Fibroblast of the aortic adventitia (primary cell): ENCODE measurements at places on chromosomes 2 and 18. TPM values are rescaled to one million over a fixed set of nuclear protein-coding genes. Genes with fewer than 3 reads are reported as not detected.

Gene HRH4
- total RNA-seq: under 0.01 TPM in 1 of 2 replicates, not detected in the other

Gene SCLY
- 2.6 and 13.0 TPM in 2 replicates for total RNA-seq

Gene PLEK
- total RNA-seq: under 0.01 TPM in 1 of 2 replicates, not detected in the other

Gene INHBB
- total RNA-seq: not detected in 2 replicates

Gene ALLC
- not detected in 2 replicates for total RNA-seq

Gene FEV
- total RNA-seq: not detected in 2 replicates

Gene FBXO48
- total RNA-seq: under 0.01 and 0.99 TPM in 2 replicates

Gene AMER3
- total RNA-seq: not detected in 2 replicates
